Dorsolateral prefrontal cortex (tissue), 122 donors: ENCODE measurements at places on chromosomes 12 and 14.

GRCh38 chr14:103711516-103712431 lies 3.5 kb downstream of the XRCC3 start:
- peak; percentile 89 for DNase-seq

GRCh38 chr12:10012630-10013330 lies 2.4 kb downstream of the CLEC12B start:
- no peak for DNase-seq

GRCh38 chr12:89468648-89469326 lies 55.8 kb downstream of the GALNT4 start:
- DNase-seq: no peak

GRCh38 chr12:77569876-77570275 lies 260.8 kb upstream of the NAV3 start:
- no peak for DNase-seq

DNA sequence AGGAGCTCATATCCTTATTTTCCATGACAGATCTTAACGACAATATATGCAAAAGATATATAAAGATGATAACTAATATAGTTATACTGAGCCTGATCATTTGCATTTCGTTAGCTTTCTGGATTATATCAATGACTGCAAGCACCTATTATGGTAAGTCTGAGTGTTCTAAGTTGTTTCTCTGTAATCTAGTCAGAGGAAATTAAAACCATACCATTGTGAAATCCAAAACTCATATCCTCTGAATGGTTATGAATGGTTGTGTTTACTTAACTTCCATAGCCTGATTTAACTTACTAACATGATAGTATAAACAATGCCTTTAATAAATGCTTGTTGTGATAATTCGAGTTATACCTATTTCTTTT lies 760 bp downstream of the TMEM19 start:
- DNase-seq: no peak
